NCI-H460 (cell line): ENCODE measurements at places on chromosomes 2 and 18. TPM values are rescaled to one million over a fixed set of nuclear protein-coding genes. Genes with fewer than 3 reads are reported as not detected.
A peak's percentile ranks its signal among the peaks of the same experiment; 100 is the strongest.

DNA sequence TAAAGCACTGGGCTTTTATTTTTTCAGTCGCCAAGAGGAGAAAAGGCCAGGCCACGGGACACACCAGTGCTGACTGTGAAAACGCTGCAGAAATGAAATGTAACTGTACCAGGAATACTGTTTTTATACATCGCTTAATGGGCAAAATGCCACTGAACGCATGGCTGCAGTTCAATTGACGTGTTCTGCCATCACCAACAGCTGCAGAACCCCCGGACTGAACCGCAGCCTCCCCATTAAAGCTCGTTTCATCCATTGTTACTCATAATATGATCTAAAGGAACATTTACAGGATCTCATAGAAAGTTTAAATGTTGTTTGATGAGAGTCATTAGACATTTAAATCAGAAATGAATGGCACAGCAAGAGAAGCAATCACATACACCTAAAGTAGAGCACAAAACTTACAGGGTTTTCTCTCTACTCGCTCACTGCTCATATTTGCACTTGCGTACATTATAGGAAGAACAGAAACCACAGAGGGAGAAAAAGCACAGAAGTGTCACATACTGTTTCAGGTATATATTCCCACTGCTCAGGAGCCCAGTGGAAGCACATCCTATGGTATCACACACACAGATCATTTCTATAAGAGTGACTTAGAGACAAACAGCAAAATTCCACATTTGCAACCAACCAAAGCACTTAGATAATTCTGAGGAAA, 35.3 kb downstream of the TCF4 start:
- no peak for DNase-seq

- DNase-seq = no peak
Measured at GRCh38 chr2:71043531-71044407, 24.7 kb upstream of the NAGK start.

DNA sequence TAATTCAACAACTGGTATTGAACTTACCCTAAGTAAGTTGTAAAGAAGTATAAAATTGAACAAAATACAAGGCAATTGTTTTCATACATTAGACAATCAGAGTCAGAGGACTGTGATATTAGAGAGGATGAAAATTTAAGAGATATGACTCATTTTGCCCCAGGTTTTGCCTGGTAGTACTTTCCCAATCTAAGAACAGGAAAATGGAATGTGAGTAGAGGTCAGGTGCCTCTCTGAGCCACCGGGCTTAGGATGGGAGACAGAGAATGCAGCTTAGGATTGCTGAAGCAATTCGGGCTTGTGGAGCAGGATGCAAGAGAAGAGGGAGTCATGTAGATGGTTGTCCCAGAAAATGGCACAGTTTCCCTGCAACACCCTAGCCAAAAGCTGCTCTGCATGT, 219.7 kb upstream of the CHST9 start:
- DNase-seq = no peak

DNA sequence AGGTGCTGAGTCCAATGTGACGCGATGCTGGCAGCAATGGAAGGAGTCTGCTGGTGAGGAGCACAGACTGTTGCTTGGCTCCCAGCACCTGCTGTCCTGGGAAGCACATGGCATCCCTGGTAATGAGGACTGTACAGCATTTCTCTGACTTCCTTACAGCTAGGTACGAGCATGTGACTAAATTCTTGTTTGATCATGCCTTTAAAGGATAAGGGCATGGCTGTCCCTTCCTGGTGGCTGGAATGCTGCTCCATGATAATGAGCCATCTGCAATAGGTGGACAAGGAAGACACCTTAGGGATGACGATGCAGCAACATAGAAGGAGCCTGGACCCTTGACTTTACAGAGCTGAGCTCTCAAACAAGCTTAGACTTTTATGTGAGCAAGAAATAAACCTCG, 278.0 kb upstream of the SPRED2 start:
- no peak for DNase-seq

GRCh38 chr2:168424112-168424951, 31.7 kb upstream of the CERS6 start:
- peak; percentile 26 for DNase-seq

DNA sequence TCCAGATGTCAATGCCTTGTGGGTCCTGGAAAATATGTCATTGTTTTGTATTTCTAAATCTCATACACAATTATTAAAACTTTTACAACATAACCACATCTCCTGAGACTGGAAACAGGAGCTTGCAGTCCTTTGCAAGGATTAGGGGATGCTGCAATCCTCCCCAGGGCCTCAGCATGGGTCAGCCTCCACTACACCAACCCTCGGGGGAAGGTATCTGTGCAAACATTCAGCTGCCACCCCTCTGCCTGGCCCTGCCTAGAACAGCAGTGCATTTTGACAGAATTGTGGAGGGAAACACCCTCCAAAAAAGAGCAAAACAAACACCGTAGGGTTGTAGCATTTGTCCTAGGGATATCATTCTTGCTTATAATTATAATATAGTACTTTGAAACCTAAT, 4.2 kb upstream of the UPP2 start:
- no peak for DNase-seq

- DNase-seq = no peak
Measured at GRCh38 chr2:195051401-195051800, 605.6 kb upstream of the SLC39A10 start.

The LRRTM4 gene
- 0.05 TPM in 1 of 2 replicates, not detected in the other for total RNA-seq

DNA sequence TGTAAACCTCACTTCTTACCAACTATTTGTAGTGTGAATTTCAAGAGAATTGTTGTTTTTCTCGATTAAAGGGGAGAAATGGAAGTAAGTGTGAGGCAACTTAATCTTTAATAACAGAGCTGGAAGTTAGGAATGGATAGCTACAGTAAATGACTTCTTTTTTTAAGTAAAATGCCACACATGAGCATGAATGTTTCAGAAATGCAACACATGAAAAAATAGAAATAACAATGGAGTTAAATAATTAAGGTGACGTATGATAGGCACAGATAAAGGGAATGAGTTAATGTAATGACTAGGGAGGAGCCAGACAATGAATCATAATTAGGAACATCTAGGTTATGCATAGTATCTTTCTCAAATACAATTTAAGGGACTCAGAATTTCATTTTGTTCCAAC, 3.4 kb downstream of the REL start:
- no peak for DNase-seq

The CNOT9 gene
- 78.5 and 85.3 TPM in 2 replicates for total RNA-seq

- no peak for DNase-seq
Measured at GRCh38 chr2:230254152-230254881, 28.8 kb downstream of the SP140 start.

DNA sequence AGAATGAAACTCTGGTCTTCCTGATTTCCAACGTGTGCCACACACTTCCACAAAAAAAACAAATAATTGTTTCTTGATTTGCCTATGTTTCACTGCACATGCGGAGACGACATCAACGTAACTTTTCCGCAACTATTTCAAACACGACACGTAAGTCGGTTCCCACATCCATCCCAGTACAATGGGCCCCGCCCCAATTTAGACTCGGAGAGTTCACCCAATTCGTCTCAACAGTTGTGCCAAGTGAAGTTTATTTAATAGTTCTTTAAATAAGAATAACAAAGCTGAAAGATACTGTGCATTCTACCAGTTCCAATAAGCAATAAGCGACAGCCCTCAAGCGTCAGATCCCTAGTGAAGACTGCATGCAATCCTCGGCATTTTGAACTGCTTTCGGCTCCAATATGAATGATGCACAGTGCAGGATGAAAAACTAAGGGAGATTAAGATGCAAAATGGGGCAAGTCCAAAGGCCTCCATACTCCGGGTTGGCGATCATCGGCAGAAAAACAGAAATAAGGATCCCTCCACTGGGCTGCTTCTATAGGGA, 664 bp downstream of the CCT4 start:
- DNase-seq = peak; percentile 28

The SNX17 gene
- total RNA-seq = 80.9 and 88.7 TPM in 2 replicates

GRCh38 chr2:235579128-235579527, 85.3 kb downstream of the AGAP1 start:
- no peak for DNase-seq

GRCh38 chr18:74597034-74597661, 522 bp upstream of the ZNF407 start:
- peak; percentile 0 for DNase-seq

GRCh38 chr2:239162141-239162821, 238.5 kb downstream of the HDAC4 start:
- DNase-seq = no peak

DNA sequence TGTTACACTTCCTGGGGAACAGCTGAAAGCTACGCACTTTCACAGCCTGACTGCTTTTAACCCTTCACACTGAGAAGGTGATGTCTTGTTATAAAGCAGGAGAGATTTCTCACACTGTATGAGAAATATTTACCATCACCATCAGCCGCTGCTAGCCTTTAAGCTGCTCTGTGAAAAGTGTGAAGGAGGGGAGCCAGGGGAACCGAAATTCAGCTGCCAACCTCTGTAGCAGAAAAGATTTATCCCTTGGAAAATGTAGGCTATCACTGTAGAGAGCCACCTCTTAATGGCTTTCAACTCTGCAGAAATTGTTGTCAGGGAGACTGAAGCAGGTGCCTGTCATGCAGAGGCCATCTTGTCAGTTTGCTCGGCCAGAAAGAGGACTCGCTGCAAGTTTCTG, 145.3 kb downstream of the SP3 start:
- no peak for DNase-seq

The MBP gene
- 99.3 and 115 TPM in 2 replicates for total RNA-seq
